ENCODE measurements at places on chromosomes 7 and 10.

- no peak for DNase-seq
Observed at GRCh38 chr7:123715198-123715597, 33.6 kb downstream of the WASL start.

DNA sequence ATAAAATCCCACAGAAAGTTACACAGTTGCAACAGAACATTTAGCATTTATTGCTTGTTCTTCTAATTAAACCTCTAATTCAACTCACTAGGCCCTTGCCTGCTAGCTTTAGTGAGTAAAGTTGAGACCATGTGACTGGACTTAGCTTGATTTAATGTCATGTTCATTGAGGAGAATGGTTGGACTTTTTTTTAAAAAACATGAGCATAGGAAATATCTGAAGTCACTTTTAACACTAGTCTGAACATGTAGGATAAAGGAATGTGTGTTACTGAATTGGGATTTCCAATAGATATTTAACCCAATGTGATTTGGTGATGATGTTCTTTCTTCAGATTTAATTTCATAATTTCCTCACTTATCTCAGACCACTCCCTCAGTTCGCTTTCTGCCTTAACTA lies 24.6 kb upstream of the GLCCI1 start:
- DNase-seq, result no peak

DNA sequence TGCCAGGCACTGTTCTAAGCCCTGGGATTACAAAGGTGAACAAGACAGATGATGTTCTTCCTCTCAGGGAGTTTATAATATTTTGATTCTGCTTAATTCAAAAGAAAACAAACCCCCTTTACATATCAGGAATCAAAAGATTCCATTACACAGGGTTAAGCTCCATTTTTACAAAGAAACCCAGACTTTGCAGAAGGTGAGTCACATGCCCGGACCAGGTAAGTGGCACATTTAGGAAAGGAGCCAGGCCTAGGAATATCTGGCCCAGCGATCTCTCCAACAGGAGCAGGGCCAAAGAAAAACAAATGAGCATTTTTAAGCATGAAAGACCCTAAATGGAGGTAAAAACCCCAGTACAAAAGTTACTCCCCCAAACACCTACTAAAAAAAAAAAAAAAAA lies 1.1 kb downstream of the STN1 start:
- no peak for DNase-seq

GRCh38 chr10:68576118-68576517 lies 16.0 kb downstream of the TET1 start:
- no peak for DNase-seq

DNA sequence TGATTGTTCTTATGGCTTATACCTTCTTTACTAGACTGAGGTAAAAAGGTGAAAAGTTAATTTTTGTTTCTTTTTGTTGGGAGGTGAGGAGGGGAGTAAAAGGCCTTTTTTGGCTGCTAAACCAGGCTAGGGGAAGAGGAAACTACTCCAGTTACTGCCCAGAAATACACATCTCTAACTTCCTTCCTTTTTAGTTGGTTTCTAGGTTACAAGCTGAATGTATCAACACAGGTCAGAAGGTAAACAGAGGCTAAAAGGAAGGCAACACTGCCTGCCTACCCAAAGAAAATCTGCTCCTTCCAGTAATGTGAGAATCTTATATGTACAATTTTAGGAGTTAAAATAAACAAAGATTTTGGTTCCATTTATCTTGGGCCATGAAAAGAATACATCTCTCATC lies 140.4 kb downstream of the NRBF2 start:
- DNase-seq, result peak; percentile 38

DNA sequence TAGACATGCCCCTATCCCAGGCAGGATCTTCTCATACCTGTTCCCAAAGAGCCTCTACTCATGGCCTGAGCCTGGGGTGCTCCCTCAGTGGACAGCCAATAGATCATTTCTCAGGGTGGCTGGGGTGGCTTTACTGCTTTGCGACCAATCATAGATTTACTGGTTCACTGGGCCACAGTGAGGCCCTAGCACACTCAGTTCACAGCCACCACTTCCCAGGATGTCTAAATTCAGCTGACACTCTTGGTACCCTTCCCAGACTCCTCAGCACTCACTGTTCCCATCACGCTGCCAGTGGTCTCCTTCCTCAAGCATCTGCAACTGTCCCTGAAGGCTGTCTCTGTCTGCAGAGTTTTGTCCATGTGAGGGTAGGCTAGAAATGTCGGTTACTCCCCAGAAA lies 50.6 kb downstream of the ARHGAP22 start:
- peak; percentile 43 for DNase-seq

DNA sequence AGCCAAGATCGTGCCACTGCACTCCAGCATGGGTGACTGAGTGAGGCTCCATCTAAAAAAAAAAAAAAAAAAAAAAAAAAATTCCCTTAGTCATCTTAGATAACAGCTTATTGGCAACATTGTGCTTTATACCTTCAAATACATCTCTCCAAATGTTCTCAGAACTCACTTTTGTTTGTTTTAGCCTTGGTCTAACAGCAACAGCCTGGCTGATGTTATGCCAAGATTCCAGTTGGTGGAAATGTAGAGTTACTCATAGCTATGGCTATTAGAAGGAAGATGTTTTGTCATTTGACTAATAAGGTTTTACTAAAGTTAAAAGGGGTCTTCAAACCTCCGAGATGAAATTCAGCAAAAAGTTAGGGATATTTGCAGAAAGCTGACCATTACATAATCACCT lies 481.4 kb downstream of the NEBL start:
- DNase-seq, result peak; percentile 11

- DNase-seq, result no peak
Observed at GRCh38 chr10:58998924-58999713, 177.3 kb upstream of the PHYHIPL start.

GRCh38 chr7:102897211-102897631 lies 15.6 kb upstream of the LRRC17 start:
- DNase-seq, result peak; percentile 34

- DNase-seq, result no peak
Observed at GRCh38 chr7:130947792-130948580, 214.0 kb upstream of the KLF14 start.

DNA sequence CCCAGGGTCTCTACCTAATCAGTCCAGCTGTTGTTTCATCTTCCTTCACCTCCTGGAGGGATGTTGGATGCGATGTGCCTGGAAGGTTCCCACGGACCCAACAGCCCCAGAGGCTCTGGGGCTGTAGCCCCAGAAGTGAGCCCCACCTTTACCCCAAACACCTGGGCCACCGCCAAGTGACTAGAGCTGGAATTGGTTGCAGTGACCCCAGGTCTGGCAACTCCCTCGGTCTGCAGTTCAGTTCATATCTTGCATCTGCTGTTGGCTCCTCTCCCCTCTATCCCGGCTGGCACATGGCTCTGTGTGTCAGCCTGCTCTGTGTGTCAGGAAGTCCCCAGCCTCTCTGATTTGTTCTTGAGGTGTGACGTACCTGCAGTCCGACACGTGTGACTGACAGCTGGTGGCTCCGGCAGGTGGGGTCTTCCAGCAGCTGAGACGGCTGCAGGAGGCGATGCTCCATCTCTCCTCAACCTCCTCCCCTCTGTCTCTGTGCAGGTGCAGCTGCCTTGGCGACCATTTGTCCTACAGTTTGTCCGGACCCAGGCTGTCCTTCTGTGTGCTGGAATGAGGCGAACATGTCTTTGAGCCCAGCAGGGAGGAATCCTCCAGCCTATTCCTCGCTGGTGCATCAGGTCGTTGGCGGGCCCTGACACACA lies 38.6 kb downstream of the ELFN1 start:
- no peak for DNase-seq

GRCh38 chr10:21399392-21400035 lies 126.0 kb downstream of the SKIDA1 start:
- DNase-seq, result peak; percentile 92

GRCh38 chr10:8758029-8758428 lies 703.5 kb downstream of the GATA3 start:
- DNase-seq, result no peak

GRCh38 chr10:121485436-121486139 lies 112.7 kb downstream of the FGFR2 start:
- no peak for DNase-seq

DNA sequence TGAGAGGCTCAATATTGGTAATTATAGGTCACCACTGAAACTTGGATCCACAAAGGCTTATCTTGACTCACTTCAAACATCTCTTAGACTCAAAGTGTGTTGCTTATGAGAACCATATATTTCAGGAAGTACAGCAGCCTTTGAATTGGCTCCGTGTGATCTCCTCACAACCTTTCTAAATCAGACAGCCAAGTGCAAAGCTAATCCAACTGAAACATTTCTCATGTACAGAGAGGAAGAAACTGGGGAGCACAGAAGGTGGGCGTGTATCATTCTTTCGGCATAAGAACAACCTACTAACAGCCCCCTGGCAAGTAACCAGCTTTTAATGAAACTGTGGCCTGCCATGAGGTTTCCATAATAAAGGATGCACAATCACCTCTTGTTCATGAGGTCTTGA lies 109.4 kb downstream of the MBL2 start:
- DNase-seq, result no peak

DNA sequence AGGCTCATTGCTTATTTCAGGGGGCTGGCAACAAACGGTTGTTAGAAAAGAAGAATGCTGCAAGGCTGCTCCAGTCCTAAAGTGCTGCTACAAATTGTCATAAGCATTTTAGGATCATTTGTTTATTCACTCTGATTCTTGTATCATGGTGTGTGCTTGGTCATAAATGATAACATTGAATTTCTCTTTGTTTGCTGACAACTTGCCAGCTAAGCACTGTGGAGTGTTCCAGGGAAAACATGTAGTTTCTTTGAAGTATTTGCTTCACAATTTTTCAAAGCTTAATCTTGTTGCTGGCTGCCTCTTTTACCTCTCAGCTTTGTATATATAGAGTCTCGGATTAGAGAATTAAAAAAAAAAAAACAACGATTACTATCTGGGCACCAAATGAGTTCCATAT lies 263.0 kb downstream of the PHF14 start:
- no peak for DNase-seq

GRCh38 chr7:47609803-47610452 lies 28.0 kb upstream of the TNS3 start:
- DNase-seq, result peak; percentile 47

GRCh38 chr10:81898518-81898917 lies 23.5 kb downstream of the NRG3 start:
- no peak for DNase-seq

DNA sequence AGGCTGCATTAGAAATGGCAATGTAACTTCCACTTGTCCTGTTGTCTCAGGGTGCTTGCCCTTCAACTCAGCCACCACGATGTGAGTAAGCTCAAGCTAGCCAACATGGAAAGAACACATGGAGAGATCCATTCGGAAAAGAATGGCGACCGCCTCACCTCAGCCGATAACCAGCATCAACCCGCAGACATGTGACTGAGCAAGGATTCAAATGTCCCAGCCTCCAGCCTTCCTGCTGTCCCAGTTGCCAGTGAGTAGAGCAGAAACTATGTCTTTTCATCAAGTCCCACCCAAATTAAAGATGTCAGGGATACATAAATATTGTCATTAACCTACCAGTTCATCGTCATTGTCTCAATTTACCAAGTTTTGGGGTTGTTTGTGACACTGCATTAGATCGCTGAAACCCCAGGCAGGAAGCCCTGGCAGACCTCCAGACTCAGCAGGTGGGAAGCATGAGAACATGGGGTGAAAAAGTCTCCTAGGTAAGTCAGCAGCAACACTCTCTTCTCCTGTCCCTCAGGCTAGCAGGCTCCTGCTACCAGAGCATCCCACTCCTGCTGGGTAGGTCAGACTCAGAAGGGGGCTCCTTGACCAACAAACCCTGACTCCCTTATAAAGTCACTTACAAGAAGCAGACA lies 67.0 kb downstream of the OSBPL3 start:
- peak; percentile 18 for DNase-seq

DNA sequence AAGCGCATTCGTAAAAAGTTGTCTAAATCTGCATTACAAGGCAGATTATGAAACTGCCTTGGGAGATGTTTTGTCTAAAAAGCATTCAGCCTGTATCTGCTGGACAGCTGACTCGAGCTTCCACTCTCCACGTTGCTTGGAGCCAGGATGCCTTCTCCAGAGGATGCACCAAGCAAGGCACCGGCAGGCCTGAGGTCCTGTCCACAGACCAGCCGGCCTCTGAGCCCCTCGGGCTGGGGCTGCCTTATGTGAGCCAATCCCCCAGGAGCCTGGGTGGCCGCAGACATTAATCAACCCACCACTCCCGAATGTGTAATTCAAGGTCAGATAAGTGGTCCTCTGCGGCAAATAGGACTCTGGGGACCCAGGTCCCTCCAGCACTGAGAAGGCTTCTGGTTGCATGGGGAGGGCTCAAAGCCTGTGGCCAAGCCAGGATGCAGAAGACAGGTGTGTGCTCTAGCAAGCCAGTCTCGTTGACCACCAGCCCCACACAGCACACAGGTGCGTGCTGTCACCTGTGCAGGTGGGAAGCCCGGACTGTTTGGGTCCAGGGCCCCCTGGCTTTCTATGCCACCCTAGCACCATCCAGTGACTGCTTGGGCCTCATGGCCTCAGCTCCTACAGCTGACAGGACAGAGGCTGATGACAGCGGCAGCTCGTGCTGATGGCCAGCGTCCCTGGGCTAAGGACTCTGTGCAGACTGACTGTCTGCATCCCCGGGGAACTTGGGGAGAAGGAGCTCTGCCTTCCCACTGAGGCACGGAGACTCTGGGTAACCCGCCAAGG lies 4.8 kb upstream of the RET start:
- DNase-seq, result no peak

Data from tongue (tissue), 3 donors.